Vagina (tissue), 2 donors: ENCODE measurements at places on chromosomes 11 and 22. TPM values are rescaled to one million over a fixed set of nuclear protein-coding genes. Genes with fewer than 3 reads are reported as not detected.

DNA sequence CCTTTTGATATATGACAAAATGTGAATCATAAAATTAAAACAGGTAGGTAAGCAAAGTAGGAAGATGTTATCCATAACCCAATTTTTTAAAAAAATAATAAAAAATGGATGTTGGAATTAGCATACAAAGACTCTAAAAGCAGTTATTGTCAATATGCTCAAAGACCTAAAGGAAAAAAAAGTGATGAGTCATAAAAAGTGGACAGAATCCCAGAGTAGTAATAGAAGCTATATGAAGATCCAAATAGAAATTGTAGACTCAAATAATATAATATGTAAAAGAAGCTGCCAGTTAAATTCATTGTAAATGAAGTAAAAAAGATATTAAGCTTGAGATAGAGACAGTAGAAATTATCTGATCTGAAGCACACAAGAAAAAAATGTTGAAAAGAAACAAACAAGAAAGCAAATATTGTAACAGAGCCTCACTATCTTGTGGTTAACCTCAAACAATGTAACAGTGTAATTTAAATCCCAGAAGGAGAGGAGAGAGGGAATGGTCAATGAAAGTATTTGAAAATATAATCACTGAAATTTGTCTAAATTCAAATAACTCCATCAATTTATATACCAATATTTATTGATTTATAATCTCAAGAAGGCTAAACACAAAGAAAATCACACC lies 773.4 kb upstream of the RAG2 start:
- no peak overlapping the region for H3K27ac ChIP-seq
- no peaks in the 10 kb centered on the region for H3K27me3 ChIP-seq
- no peaks in the 10 kb centered on the region for H3K4me1 ChIP-seq
- H3K4me3 ChIP-seq: no peak overlapping the region
- no peak for DNase-seq

GRCh38 chr22:19287889-19288288 lies 3.6 kb downstream of the CLTCL1 start:
- no peaks in the 10 kb centered on the region for H3K27me3 ChIP-seq
- H3K4me1 ChIP-seq: peaks cover 27% of the 10 kb centered on the region
- H3K4me3 ChIP-seq: no peak overlapping the region
- no peaks in the 10 kb centered on the region for H3K36me3 ChIP-seq
- no peak for DNase-seq

DNA sequence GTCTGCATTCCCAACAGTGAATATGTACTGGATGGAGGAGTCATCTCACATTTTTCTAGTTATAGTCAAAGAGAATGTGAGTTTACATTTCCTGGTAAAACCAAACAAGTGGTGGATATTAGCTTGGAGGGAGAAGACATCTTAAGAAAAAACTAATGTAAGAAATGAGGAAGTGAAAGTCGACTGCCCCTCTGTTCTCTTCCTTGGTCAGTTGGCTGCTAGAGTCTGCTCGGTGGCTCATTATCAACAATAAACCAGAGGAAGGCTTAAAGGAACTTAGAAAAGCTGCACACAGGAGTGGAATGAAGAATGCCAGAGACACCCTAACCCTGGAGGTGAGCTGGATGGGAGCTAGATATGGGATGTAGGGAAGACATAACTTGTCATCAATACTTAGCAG lies 5.8 kb downstream of the SLC22A9 start:
- H3K27me3 ChIP-seq: no peaks in the 10 kb centered on the region
- no peaks in the 10 kb centered on the region for H3K36me3 ChIP-seq
- no peak overlapping the region for H3K27ac ChIP-seq
- DNase-seq: no peak

DNA sequence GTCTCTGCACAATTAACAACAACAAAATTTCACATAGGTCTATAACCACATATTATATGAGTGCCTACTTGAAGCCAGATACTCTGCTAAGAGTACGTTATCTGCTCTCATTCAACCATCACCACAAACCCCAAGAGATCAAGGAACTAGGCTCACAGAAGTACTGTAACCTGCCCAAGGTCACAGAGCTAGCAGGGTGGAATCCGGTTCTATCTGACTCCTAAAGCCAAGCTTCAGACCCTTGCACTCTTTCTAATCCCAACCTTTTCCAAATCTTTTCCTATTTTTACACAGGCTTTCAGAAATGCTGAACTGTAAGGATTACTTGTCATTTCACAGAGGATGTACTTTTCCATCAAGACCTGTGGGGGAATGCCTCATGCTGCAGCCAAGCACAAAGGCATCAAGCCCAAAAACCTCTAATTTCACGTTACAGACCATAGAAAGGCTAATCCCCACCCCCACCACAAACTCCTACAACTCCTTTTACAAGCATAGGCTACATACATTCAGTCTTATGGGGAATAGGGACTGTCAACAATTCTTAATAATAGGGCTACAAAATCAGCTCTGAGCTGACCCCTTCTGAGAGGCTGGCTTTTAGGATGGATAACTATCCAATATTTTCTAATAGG lies 927 bp downstream of the PRCP start:
- H3K27ac ChIP-seq: peak overlapping the region; percentile 93
- H3K4me3 ChIP-seq: peak overlapping the region; percentile 68
- peaks cover 16% of the 10 kb centered on the region for H3K4me1 ChIP-seq
- H3K36me3 ChIP-seq: no peaks in the 10 kb centered on the region
- no peak for DNase-seq
- H3K27me3 ChIP-seq: no peaks in the 10 kb centered on the region

GRCh38 chr11:9535189-9535781 lies 38.2 kb upstream of the WEE1 start:
- no peak overlapping the region for H3K4me3 ChIP-seq
- H3K27me3 ChIP-seq: no peaks in the 10 kb centered on the region

DNA sequence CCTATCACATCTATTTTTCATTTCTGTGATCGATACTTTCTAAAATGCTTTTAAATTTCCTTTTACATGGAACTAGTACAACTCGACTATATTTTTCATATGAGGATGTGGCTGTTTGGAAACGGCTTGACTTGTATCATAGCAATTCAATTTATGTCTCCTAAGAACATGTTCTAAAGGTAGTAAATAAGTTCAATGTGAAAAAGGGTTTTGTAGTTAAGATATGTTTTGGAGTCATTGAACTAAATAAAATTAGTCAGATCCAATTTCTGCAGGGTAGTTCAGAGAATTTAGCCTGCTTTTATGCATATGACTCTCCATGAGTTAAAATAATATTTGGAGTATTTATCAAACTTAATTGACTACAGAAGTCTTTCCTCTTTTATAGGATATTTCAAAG lies 1121.4 kb downstream of the LRRC4C start:
- no peak overlapping the region for H3K27ac ChIP-seq
- no peak for DNase-seq
- H3K4me3 ChIP-seq: no peak overlapping the region
- H3K27me3 ChIP-seq: no peaks in the 10 kb centered on the region
- H3K4me1 ChIP-seq: no peaks in the 10 kb centered on the region

DNA sequence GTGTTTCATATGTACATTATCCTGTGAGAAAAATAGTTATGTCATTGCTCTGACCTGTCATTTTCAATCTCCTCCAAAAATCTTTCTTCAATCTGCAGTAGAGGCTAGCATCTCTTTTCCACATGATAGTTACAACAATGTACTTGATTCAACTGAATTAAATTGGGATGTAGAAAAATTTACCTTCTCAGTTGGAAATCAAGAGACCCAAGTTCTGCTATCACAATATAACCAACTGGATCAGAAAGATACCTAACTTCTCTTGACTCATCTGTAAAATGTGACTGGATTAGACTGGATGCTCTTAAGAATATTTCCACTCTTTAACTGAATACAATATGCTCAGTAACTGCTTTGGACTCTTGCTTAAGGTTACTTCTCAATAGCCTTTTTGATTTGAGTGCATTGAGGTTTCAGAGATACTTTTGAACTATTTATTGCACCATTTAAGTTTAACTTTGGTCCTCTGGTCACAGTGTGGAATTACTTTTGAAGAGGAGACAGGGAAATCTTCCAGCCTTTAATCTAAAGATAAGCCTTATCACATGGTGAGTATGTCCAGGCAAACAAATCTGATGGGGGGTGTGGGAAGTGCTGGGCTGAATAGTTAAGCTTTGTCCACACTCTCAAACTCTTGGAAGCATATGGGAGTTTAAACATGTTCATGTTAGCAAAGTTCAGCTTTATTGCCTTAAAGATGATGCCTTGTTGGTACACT lies 82.3 kb downstream of the YAP1 start:
- H3K27ac ChIP-seq: no peak overlapping the region
- DNase-seq: no peak
- H3K4me1 ChIP-seq: peaks cover 50% of the 10 kb centered on the region

DNA sequence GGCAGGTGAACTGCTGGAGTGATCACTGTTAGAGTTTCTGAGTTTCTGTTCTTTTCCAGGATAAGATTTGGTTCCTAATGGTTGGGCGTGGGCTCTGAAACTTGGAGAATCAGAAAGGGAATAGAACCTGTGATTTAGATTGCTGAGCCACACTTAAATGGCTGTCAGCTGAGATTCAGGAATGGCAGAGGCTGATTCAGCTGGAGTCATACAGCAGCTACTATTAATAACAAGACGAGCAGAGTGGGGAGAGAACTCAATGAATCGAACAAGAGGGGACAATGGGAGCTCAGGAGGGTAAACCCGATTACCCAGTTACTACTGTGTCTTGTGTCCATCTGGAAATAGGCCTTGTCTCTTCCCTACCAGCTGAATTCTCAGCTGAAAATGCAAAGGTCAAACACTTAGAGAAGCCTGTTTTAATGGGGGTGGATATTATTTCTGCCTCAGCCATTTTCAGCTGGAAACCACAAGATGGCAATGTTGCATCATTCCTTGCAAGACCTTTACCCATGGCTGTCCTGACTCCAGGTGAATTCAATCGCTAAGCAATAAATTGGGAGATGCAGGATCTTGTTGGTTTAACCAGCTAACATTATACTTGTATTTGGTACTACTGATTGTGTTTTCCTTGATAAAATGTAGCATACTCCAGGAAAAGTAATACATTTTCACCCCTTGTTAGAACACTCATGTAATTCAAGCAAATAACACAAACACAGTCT lies 104.5 kb upstream of the RAG2 start:
- H3K27me3 ChIP-seq: no peaks in the 10 kb centered on the region
- no peaks in the 10 kb centered on the region for H3K4me1 ChIP-seq
- H3K36me3 ChIP-seq: no peaks in the 10 kb centered on the region
- H3K27ac ChIP-seq: no peak overlapping the region
- no peak for DNase-seq

GRCh38 chr11:19627566-19627965 lies 85.1 kb upstream of the NAV2 start:
- peaks cover 22% of the 10 kb centered on the region for H3K4me1 ChIP-seq
- no peak overlapping the region for H3K4me3 ChIP-seq
- DNase-seq: no peak

- H3K27me3 ChIP-seq: no peaks in the 10 kb centered on the region
- H3K4me1 ChIP-seq: peaks cover 10% of the 10 kb centered on the region
- H3K36me3 ChIP-seq: no peaks in the 10 kb centered on the region
- H3K4me3 ChIP-seq: no peak overlapping the region
- no peak for DNase-seq
Measured at GRCh38 chr11:1150116-1150515, 7.6 kb upstream of the MUC5AC start.

DNA sequence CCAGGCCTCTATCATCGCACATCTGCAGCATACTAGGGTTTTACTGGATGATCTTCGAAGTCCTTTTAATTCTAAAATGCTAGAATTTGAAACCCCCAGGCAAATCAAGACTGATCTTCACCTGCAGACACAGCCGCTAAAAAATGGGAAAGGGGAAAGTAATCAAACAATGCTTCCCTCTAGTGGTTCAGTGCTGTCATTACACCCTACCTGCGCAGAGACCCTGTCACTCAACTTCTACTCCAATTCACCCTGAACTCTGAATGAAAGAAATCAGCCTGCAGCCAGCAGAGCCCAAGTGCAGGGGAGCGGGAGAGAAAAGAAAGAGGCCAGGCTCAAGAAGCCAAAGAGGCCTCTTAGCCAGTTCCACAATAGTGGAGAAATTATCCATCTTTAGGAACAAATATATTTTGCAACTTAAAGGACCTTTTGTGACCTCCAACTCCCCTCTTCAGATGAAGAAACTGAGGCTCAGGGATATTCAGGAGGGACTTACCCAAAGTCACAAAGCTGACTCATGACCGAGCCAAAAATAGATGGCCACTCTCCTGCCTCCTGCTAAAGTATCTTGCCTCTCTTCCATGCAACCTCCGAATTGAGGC lies 33.0 kb downstream of the SERGEF start:
- H3K36me3 ChIP-seq: no peaks in the 10 kb centered on the region
- peaks cover 3% of the 10 kb centered on the region for H3K4me1 ChIP-seq
- no peak overlapping the region for H3K27ac ChIP-seq

ANKK1 gene
- total RNA-seq: 1.5 TPM

MOGAT2 gene
- total RNA-seq: not detected

GRAMD1B gene
- total RNA-seq: 4.9 TPM

FOLR3 gene
- total RNA-seq: not detected

TBX10 gene
- total RNA-seq: not detected

TEX12 gene
- total RNA-seq: not detected

UBQLNL gene
- 0.98 TPM for total RNA-seq

NDUFS3 gene
- 60.4 TPM for total RNA-seq

OR51B6 gene
- total RNA-seq: not detected

HORMAD2 gene
- total RNA-seq: not detected
